ENCODE measurements at places on chromosomes 5 and 9. TPM values are rescaled to one million over a fixed set of nuclear protein-coding genes. Genes with fewer than 3 reads are reported as not detected.

ADAMTSL2 gene
- total RNA-seq: 3.3 TPM

LEAP2 gene
- not detected for total RNA-seq

KLF9 gene
- total RNA-seq: 37.3 TPM

DNA sequence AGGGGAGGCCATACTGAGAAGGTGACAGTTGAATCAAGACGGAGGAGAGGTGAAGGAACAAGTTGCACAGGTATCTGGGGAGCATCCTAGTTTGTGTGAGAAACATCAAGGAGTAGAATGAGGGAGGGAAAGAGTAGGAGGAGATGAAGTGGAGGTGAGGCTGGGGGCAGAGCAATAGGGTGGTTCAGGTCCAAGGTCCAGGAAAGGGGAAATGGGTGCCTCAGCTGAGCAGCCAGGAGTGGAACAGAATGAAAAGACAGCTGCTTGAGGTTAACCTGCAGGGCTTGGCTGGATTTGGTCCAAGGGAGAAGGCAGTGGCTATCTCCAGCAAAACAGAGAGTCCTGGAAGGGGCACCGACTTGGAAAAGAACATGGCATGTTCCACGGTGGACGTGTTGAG is 5.3 kb downstream of the SLC1A1 start:
- DNase-seq: no peak
